Activated CD8-positive, alpha-beta memory T cell treated with anti-CD3 and anti-CD28 coated beads for 48 hours (primary cell): ENCODE measurements at places on chromosomes 11 and 22.

- DNase-seq: no peak
These were observed 72.8 kb downstream of the SCUBE1 start for GRCh38 chr22:43270314-43270908.

GRCh38 chr11:15640318-15640717 is 525.6 kb downstream of the INSC start:
- no peak for DNase-seq

- no peak for DNase-seq
These were observed 29.3 kb downstream of the ZBTB16 start for GRCh38 chr11:114088836-114089235.

DNA sequence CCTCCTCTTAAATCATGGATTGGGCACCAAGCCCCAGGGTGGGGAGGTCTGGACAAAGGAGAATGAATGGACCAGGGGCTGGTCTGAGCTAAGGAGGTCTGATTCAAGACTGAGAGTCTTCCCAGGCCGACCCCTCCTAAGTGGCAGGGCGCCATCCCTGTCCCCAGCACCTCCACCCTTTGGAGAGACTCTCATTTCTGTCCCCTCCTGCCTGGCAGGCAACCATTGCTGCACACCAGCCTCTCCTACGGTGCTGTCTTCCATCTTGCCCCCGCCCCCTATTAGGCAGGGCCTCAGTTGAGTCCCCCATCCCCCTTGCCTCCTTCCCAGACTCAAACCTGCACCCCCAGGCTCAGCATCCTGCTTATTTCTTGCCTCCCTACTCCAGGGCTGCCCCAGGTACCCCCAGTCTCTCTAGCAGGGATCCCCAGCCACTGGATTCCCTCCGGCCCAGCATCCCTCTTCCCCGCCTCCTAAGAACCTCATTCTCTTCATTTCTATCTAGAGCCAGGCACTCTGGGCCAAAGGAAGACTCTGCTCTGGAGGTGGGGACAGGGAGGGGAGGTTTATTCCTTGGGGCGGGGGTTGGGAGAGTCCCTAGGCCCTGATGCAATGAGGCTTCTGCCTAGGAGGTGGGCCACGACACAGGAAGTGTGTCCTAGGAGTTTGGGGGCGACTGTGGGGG is 1.7 kb upstream of the RCOR2 start:
- DNase-seq: no peak

DNA sequence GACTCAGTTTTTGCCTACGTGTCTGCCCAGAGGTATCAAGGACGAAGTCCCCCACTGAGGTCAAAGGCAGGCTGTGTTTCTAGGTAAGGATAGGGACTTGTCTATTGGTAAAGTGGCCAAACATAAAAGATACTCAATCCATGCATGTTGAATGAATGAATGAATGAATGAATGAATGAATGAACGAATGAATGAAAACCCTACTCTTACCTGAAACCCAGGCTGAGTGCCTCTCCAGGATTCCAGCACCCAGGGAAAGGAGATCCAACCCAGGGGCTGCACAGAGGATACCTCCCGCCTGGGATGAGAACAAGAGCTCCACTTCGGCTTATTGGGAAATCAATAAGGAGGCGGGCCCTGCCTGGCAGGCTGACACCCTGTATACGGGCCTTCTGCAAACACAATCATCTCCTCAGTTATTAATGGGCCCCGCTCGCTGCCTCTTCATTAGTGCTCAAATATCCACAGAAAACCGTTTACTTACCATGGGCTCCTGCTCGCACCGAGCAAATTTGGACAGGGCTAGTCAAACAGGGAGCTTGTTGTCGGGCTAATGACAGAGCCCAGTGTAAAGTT is 177.4 kb downstream of the BUD13 start:
- DNase-seq: no peak

DNA sequence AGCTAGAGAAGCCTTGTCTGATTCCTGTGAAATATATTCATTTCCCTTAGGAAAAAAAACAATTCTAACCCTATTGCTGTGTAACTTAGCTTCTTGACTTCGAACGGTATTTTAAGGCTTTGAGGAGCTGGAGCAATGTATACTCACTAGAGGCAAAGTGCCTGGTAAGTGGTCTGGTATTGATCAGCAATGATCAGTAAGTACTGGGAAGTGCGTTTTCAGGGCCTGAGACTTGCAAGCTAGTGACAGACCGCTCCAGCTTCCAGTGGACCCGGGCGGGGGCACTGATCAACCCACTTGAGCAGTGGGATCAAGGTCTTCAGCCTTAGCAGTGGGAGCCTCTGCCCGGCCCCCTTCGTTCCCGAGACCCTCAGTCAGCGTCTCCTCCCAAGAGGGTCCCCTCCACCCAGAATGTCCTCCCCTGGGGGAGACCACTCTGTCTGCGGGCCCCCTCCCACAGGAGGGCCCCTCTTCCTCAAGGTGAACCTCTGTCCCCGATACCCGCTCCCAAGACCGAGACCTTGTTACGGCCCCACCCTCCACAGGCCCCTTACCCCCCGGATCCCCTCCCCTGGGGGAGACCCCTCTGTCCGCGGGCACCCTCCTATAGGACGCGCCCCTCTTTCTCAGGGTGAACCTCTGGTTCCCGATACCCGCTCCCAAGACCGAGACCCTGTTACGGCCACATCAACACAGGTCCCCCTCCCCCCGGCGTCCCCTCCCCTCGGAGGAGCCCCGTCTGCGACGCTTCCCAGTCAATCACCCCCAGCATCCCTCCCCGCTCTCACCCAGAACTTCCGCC is 452 bp upstream of the ATXN10 start:
- DNase-seq: no peak

GRCh38 chr22:44365832-44366231 is 53.1 kb upstream of the SHISAL1 start:
- DNase-seq: no peak

DNA sequence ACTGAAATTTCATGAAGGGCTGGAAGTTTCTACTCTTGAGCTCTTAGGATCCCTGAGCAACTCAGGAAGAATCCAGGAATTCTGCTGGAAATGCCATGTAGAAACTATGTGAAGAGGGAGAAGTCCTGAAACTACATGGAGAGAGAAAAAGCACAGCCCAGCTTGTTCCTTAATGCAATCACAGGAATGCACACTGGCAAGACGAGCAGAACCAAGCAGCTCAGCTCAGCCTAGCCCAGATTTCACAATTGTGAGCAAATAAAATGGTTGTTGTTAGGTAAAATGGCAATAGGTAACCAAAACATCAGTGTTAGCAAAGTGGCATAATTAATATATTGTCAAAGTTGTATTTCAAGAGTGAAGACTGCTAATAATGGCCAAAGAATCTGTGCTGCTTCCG is 28.1 kb downstream of the ZNF214 start:
- DNase-seq: no peak

GRCh38 chr11:77003963-77004362 is 30.2 kb upstream of the B3GNT6 start:
- no peak for DNase-seq

DNA sequence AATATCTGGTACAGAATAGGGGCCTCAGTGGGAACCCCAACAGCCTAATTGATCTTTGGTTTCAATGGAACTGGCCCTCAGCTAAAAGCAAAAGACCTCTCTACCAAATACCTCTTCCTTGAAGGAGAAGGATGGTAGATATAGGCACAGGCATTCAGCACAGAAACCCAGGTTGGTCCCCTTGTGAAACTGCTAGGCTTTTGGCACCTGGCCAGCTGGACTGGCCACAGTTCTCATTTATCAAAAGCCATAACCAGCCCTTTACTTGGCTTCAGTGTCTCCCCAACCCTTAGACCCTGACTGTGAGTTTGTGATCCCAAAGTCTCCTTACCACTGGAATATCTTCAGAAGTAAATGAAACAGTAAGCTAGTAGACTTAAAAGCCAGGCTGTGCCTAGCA is 152.9 kb downstream of the TENM4 start:
- no peak for DNase-seq

DNA sequence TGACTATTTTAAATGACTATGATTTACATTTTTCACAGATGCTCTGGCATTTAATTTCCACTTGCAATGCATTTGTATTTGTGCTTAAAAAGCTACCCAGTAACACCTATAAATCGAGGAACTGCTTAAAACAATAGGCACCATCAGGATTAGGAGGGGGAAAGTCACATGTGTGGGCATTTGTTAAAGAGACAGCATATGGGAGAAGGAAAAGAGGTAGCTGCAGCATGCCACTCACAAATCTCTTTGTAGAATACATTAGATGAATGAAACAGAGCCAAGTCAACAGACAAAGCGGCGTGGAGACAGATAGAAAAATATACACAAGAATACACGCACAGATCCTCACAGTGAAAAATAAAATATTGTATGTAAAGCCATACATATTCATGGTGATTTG is 228.0 kb downstream of the CADM1 start:
- no peak for DNase-seq

GRCh38 chr11:1762537-1763302 is 1.0 kb downstream of the CTSD start:
- no peak for DNase-seq

- no peak for DNase-seq
These were observed 627.3 kb upstream of the KIRREL3 start for GRCh38 chr11:127627629-127628457.
